ENCODE measurements at places on chromosomes 5 and 9. TPM values are rescaled to one million over a fixed set of nuclear protein-coding genes. Genes with fewer than 3 reads are reported as not detected.

DNA sequence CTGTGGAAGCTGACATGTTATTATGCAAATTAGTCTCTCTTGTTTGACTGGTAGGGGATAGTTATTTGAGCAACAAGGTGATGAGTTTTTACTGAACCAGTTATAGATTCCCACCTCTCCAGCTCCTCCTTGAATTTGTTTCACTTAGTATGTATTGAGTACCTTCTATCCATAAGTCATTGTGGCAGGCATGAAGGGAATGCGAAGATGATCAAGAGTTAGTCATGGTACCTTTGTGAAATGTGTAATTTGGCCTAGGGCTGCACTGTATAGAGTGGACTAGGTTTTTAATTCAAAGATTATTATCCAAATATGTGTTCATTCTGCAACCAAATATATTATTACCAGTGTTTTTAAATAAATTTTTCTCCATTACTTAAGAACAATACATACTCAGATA lies 110.1 kb downstream of the HACD4 start:
- H3K36me3 ChIP-seq, result no peaks in the 10 kb centered on the region
- no peaks in the 10 kb centered on the region for H3K27me3 ChIP-seq
- no peak for DNase-seq
- H3K4me3 ChIP-seq, result no peak overlapping the region

- no peak overlapping the region for H3K27ac ChIP-seq
- no peaks in the 10 kb centered on the region for H3K36me3 ChIP-seq
- H3K4me1 ChIP-seq, result peaks cover 17% of the 10 kb centered on the region
- no peak overlapping the region for H3K4me3 ChIP-seq
- no peak for DNase-seq
Measured at GRCh38 chr9:80144856-80145255, 573.1 kb downstream of the TLE4 start.

DNA sequence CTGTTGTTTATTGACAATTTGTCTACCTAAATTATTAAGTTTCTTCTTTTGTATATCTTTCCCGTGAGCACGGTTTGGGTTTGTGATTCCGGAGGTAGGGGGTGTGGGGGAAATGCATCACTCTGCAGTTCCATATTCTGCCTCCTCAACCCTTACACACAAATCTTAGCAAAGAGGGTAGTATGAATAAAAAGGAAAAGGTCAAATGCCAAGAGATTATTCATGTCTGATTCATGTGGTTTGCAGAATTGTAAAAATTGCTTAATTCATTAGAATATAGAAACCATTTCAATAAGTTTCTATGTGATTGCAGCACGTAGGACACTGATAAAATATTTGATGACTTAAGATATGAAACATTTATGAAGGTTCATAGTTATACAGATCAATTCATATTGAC lies 601.9 kb downstream of the SEMA5A start:
- no peak for DNase-seq
- H3K4me1 ChIP-seq, result no peaks in the 10 kb centered on the region
- no peak overlapping the region for H3K4me3 ChIP-seq
- H3K27ac ChIP-seq, result no peak overlapping the region
- H3K27me3 ChIP-seq, result no peaks in the 10 kb centered on the region

- H3K27me3 ChIP-seq, result no peaks in the 10 kb centered on the region
- H3K4me3 ChIP-seq, result no peak overlapping the region
- no peak for DNase-seq
- no peak overlapping the region for H3K27ac ChIP-seq
- peaks cover 7% of the 10 kb centered on the region for H3K36me3 ChIP-seq
- H3K4me1 ChIP-seq, result peaks cover 9% of the 10 kb centered on the region
Measured at GRCh38 chr9:99724640-99725039, 97.0 kb upstream of the NR4A3 start.

The STKLD1 gene
- 0.58 TPM for total RNA-seq

DNA sequence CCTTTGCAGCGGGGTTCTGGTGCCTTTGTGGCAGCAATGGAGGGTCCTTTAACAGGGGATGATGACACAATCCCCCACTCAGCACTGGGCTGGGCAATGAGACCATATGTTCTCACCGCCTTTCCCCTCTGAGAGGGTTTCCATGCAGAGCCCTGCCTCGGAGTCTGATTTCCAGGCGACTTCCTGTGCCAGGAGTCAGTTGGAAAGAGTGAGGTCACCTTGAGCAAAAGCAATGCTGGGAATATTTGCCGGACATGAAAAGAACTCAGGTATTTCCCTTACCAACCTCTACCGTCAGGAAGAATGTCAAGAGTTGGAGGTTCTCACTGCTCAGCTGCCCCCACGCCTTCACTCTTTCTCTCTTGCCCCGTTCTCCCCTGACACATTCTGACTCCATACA lies 284.2 kb upstream of the IRX1 start:
- no peak overlapping the region for H3K4me3 ChIP-seq
- H3K27me3 ChIP-seq, result no peaks in the 10 kb centered on the region
- no peaks in the 10 kb centered on the region for H3K4me1 ChIP-seq
- H3K36me3 ChIP-seq, result no peaks in the 10 kb centered on the region
- no peak overlapping the region for H3K27ac ChIP-seq
- DNase-seq, result no peak

All from neural progenitor cell (in vitro differentiated cells).